ENCODE measurements at places on chromosomes 4 and X.

GRCh38 chrX:135977611-135978010 lies 3.8 kb upstream of the MMGT1 start:
- DNase-seq: no peak

DNA sequence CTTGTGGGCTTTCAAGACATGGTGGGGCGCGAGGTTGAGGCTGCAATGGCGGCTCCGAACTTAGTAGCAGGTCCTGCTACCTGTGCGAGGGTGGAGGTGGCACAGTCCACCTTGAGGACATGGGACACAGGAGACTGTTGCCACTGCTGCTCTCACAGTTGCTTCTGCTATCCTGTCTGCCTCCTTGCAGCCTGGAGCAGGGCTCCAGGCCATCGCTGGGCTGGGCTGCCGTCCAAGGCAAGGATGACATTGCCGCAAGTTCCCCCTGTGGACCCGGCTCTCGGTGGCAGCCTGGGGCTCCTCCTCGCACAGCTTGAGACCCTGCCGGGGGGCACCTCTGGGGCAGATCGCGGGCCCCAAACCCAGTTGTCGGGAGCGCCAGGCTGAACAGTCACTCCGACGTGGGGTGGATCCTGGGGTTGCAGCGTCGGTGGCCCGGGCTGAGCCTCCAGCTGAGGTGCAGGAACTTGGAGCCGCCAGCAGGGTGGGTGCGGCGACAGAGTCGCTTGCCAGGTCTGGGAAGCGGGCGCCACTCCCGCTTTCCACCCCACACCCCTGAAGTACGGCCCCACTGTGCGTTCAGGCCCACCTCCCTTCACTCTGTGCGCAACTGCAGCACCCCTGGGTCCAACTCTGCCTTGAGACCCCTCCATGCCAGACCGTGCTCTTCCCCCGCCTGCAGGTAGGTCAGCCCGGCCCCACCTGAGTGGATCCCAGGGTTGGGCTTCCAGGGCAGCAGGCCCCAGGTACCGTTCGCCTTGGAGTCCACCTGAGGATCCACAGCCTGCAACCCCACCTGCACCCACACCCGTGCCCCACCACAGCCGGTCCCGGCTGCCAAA lies 192.7 kb upstream of the NUDT6 start:
- DNase-seq: no peak

- no peak for DNase-seq
These were observed 234.3 kb downstream of the PALLD start for GRCh38 chr4:168731006-168731636.

DNA sequence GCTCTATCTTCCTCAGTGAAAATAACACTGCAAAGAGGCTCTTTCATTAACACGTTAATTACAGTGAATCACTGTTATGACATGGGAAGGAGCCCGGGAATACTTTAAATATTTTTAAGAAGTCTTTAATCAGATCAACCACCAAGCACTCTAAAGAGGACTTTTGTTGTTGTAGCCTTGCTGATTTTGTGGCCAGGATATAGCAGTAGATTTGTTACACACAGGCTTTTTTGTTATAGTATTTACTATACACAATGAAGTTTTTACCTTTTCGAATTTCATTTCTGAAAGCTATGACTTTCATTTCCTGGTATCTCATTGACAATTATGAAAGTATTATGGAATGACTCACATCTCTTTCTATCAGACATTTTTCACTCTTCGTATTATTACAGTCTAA lies 20.3 kb downstream of the FGF13 start:
- no peak for DNase-seq

DNA sequence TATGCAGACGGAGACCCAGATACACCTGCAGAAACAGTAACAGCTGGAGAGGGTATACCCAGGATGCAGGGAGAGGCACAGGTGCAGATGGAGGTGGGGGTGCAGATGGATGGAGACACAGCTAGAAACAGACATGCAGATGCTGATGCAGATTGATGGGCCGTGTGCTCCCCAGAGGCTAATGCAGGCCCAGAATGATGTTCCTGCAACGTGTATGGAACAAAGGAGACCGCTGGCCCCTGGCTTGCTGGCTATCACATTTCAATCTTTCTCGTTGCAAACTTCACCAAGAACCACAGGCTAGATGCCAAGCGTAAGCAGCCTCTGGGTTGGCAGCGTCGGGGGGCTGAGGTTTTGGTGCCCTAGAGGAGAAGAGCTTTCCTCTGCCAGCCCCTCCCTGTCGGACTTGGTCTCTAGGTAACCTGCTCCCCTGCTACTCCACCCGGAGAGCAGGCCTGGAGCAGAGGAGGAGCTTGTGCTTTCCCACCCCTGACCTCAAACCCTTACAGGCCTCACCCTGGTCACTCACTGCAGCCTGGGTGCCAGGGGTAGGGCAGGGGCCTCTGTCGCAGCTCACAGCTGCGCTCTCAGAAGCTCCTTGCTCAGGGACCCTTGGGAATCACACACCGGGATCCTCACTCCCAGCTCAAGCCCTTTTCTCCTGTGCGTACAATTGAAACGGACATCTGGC lies 69.0 kb upstream of the PSAPL1 start:
- no peak for DNase-seq

- DNase-seq: no peak
These were observed 203.1 kb downstream of the AASDH start for GRCh38 chr4:56184214-56184613.

DNA sequence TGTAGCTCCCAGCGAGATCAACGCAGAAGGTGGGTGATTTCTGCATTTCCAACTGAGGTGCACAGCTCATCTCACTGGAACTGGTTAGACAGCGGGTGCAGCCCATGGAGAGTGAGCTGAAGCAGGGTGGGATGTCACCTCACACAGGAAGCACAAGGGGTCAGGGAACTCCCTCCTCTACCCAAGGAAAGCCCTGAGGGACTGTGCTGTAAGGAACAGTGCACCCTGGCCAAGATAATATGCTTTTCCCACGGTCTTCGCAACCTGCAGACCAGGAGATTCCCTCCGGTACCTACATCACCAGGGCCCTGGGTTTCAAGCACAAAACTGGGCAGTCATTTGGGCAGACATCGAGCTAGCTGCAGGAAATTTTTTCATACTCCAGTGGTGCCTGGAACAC lies 216.4 kb upstream of the TET2 start:
- no peak for DNase-seq

DNA sequence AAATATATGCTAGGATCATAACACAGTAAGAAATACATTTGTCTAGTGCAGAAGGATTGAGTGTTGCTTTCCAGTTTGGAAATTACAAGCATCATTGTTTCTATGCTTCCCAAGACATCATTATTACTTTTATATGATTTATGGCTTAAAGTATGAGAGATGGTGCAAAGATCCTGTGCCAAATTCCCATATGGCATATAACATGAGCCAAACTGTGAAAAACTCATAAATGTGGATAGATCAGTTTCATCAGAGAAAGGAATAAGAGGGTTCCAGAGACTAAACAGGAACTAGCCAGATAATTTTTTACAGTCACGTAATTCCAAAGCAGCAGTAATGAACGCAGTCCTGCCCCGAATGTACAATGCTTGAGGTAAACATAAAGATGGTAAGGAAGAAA lies 126.3 kb downstream of the PRDM5 start:
- no peak for DNase-seq

GRCh38 chr4:123339507-123340380 lies 56.9 kb upstream of the SPRY1 start:
- DNase-seq: no peak

GRCh38 chr4:40617872-40618271 lies 11.8 kb downstream of the RBM47 start:
- DNase-seq: no peak

DNA sequence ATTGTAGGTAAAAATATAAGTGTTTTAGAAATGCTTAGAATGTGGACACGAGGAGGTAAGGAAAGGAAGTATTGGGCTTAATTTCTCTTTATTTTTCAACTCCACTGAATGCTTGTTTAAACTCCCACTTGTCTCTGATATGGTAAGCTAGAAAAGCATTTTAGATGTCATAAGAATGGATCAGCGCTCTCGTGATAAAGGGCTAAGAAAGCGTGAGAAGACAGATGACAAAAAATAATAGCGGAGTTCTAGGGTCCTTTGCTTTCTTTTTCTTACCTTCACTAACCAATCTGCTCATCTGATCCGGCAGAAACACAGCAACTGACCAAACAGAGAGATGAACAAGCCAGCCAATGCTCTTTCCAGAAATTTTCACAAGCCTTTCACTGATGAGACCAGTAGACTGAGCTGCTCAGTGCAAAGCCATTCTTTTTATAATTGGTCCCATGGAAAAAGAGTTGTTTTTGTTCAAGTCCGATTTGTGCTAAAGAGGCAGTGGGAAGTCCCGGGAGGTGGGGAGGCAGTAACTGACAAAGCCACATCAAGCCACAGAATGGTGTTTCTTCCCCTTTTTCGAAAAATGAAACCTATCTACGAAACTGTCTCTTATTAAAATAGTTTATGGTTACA lies at the start of gene TASL:
TSS of gene TASL (minus strand) at position 405 of the 630 bp plus-strand sequence. CDS start 17,411 bp downstream, outside the sequence.
- DNase-seq: no peak

- no peak for DNase-seq
These were observed 149.7 kb upstream of the ANKRD50 start for GRCh38 chr4:124862261-124862660.

- DNase-seq: peak; percentile 4
These were observed 61.1 kb downstream of the FBXO8 start for GRCh38 chr4:174222266-174222872.

GRCh38 chrX:69186651-69187050 lies 21.4 kb upstream of the PJA1 start:
- no peak for DNase-seq

GRCh38 chr4:3436798-3437581 lies 4.8 kb upstream of the HGFAC start:
- DNase-seq: peak; percentile 25

DNA sequence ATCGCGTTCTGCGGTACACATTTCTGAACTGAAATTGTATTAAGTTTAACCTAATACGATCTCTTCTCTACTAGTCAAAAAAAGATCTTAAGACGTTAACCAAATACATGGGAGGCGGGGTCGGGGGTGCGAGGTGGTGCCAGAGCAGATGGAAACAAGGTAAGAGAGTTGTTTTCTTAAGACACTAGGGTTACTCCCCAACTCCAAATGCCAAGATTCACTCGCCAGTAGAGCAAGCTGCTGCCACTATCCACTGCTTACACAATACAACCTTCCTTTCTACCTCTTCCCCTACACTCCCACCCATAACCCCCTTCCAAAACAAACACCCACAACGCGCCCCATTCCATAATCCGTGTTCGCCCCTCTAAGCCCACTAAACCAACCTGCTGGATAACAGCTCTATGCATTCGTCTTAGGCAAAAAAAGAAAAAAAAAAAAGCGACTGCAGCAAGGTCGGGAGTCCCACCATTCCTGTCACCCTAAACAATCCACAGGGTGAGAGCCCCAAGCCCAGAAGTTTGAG lies 1.3 kb downstream of the LCORL start:
- no peak for DNase-seq

DNA sequence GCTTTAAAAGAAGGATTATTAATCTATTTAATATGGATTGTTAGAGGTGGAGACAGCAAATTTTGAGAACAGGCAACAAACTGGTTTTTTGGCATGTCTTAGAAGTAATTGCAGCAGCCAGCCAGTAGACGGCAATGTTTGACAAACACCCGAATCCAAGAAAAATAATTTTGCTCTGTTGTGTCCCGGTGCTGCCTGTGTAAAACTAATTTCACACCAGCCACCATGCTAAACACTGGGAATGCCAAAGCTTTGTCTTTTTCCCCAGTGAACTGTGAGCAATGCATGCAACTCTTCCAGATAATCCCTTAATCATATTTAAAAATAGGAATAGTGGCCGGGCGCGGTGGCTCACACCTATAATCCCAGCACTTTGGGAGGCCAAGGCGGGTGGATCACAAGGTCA lies 25.9 kb downstream of the SMIM31 start:
- peak; percentile 55 for DNase-seq

DNA sequence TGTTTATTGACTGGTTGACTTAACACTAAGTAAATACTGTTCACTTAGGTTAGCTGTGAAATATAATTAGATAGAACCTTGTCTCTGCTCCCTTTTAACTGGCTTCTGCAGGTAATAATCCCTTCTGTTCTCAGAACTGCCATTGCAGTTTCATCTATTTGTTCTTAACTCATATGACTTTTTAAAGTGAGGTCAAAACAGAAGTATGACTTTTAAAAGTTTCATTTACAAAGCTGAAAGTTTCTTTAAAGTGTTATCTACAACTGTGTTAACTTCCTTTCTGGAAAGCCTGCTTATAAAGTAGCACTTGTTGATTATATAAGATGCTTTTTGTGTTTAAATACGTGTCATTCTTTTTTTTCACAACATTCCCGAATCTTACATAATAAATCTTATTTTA lies 127.4 kb downstream of the TET2 start:
- DNase-seq: no peak

- no peak for DNase-seq
These were observed 2.4 kb downstream of the CNKSR2 start for GRCh38 chrX:21376636-21377035.

DNA sequence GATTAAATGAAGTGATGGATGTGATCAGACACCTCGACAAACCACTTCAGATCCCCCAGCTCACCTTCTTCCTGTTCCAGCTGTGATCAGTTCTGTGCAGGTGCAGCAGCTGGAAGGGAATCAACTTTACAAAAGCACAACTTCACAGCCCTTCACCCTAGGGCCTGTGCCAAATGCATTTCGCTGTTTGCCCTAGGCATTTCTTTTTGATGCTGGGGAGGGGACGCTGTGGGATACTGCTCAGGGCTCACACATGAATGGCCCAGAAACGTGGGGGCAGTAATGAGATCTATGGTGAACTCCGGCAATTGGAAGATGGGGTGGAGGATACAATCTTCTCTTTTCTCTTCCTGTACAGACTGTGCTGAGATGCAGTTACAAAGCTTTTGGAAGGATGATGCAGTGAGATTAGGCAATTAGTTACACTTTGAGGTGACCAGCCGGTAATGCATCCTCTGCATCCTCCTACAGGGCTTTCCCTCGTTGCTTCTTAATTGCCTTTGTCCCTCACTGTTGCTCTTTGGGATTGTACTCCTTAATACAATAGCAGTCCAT lies 215.1 kb upstream of the PITX2 start:
- no peak for DNase-seq

DNA sequence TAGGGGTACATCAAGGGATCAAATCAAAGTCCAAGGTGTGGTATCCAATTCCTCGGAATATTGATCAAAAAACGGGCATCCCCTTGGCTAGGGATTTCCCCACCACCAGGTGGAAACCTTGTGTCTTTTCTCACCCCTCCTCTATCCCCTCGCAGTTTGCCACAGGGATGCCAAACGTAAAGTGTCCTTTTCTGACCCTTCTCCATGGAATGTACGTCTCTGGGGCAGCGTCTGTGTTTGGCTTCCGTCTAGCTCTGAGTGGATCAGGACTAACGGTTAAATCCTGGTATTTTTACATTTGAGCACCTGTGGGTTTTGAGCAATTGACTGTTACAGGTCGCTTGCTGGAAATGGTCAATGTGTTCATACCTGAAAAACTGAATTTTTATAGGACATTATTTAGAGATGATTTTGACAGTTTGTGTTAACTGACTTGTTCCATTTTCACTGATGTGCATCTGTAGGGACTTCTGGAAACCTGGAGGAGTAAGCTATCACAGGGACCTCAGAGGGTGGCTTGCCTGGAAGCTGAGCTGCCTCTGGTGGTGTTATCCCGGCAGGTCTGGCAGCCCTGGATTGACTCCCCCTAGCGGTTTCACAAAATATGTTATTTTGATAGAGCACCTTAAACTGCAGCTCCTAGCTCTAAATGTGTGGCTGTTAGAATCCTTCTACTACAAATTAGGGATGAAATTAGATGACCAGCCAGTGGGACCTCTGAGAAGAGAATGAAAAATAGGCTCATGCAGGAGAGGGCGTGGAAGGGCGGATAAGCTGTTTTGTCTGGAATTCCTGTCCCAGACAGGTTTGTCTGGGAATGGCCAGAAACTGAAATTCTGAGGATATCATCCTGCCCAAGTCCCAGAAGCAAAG lies 8.8 kb upstream of the MGST2 start:
- DNase-seq: peak; percentile 76

GRCh38 chrX:154325541-154325940 lies 29.9 kb downstream of the TKTL1 start:
- no peak for DNase-seq

Measured in NCI-H1436 (cell line).